ENCODE measurements at places on chromosomes 6 and 20.
A peak's percentile ranks its signal among the peaks of the same experiment; 100 is the strongest.

DNA sequence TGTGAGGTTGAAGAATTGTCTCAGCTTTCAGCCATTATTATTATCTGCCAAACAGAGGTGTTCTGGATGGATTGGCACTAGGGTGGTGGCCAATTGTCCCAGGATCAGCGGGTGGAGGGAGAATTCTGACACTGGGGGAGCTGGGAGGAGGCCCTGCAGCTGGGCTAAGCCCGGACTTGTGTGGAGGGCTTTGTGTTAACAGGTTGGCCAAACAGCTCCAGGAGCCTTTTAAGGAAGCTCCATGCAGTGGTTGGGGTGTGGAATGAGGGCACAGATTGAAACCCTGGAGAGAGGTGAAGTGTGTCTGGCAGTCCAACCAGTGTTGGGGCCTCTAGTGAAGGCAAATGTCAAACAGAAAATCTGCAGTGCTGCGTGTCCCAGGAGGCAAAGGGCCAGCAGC, 135.8 kb downstream of the IMPG1 start:
- DNase-seq, result no peak

- no peak for DNase-seq
Observed at GRCh38 chr6:25354078-25354932, 75.1 kb downstream of the CARMIL1 start.

GRCh38 chr20:32569018-32569379, 16.1 kb downstream of the NOL4L start:
- DNase-seq, result no peak

DNA sequence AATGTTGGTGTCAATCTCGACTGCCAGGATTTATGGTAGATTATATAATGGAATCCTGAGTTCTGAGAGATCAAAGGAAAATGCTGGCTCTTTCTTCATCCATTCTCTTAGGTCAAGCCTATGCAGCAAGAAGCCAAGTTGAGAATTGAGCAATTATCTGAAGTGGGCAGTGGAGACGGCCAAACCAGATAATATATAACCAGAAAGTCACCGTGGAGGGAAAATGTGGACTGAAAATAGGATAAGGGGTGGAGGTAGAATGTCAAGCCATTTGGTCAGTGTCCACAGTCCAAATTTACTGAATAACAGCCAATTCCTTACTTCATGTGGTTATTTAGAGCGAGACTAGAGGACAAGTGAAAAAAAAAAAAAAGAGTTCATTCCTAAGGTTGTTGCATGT, 107.8 kb upstream of the ESR1 start:
- DNase-seq, result no peak

GRCh38 chr20:22511943-22512910, 72.1 kb downstream of the FOXA2 start:
- DNase-seq, result peak; percentile 30

GRCh38 chr20:23879811-23880374, 345 bp upstream of the CST5 start:
- no peak for DNase-seq

GRCh38 chr6:166253778-166254204, 54.4 kb downstream of the PRR18 start:
- peak; percentile 72 for DNase-seq

DNA sequence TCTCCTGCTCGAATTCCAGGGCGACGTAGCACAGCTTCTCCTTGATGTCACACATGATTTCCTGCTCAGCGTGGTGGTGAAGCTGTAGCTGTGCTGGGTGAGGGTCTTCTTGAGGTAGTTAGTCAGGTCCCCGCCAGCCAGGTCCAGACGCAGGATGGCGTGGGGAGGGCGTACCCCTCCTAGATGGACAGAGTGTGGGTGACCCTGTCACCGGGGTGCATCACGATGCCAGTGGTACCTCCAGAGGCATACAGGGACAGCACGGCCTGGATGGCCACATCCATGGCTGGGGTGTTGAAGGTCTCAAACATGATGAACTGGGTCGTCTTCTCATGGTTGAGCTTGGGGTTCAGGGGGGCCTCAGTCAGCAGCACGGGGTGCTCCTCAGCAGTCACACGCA, 110.2 kb upstream of the CNR1 start:
- no peak for DNase-seq

- DNase-seq, result no peak
Observed at GRCh38 chr6:3779574-3779849, 28.0 kb upstream of the PXDC1 start.

DNA sequence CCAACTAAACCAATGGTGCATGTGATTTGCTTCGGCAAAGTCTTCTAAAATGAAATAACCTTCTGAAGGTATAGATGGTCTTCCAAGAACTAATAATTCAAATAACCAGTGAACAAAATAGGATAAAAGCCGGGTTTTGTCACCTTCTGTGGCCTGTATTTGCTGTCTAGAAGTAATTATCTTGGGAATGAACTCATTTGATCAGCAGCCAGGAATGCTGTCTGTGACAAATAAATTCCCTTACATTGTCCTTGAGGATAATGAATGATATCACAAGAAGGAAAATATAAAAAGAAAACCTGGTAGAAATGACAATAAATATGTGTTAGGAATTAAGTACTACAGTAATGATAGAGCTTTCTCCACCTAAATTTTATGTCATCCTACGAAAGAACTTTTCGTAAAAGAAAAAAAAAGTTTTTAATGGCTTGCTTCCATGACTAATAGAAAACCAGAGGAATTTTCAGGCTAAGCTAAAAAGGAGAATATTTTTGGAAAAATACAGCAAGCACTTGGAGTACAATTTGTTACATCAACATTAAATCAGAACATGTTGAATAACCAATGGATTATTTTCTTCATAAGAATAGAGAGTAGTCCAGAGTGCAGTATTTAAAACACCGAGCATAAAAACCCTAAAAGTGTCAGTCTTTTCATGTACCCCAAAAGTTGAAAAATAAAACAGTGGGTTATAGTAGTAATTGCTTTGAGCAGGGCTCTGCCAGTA, 247.7 kb downstream of the TBC1D7 start:
- no peak for DNase-seq

- DNase-seq, result no peak
Observed at GRCh38 chr20:47278907-47279348, 77.6 kb downstream of the ZMYND8 start.

All from ELF-1 (cell line).